COR-L47 (cell line): ENCODE measurements at places on chromosomes 5 and 9.
A peak's percentile ranks its signal among the peaks of the same experiment; 100 is the strongest.

- no peak for DNase-seq
Measured at GRCh38 chr9:134476272-134476941, 150.2 kb downstream of the RXRA start.

GRCh38 chr9:104885818-104886709, 41.9 kb downstream of the ABCA1 start:
- no peak for DNase-seq

- DNase-seq: no peak
Measured at GRCh38 chr5:61180886-61181285, 18.6 kb upstream of the SMIM15 start.

DNA sequence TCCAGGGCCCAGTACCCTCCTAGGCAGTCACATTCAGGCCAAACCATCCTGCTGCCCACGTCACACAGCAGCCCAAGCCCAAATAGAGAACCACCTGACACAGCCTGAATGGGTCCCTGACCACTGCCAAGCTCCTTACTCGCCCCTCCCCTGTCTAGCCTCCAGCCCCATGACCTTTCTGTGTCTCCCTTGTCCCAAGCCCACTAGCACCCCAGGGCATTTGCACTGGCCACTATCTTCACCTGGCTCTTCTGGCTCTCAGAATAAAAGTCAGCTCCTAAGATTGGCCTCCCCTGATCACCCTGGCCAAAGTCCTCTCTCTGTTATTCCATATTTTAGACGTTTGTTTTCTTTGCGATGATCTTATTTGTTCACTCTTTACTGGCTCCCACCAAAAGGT, 20.4 kb downstream of the FGFR4 start:
- DNase-seq: no peak

DNA sequence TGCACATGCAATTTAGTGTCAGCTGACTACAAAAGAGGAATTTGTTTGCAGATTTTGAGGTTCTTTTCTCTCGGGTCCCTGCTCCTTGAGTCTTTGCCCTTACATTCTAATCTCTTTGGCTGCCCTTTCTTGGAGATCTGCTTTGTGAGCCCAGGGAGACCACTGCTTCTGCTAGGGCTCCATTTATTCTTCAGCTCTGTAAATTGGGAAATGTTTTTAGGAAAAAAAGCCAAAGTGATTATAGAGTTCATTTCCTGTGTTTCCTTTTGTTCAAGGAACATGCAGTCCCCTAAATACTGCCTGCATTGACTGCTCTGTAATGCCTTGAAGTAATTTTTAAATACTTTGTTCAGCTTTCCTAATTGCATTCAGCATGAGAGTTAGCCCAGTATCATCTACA, 197.4 kb downstream of the CSNK1G3 start:
- no peak for DNase-seq

DNA sequence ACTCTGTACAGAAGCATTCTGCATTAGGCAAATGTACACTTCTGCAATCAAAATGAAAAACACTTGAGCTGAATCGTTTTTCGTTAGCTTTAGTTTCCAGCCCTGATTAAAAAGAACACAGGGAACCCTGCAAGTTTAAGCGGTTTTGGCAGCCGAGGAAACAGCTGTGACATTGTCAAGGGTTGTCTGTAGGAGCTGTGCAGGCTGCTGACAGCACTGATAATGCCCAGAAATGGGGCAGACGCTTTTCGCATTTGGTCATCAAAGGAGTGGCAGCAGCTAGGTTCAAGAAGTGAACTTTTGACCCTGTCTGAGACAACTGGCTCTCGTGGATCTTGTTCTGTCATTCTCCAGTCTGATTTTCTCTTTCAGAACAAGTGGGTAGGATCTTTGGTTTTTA, 165.6 kb upstream of the CCDC152 start:
- no peak for DNase-seq

DNA sequence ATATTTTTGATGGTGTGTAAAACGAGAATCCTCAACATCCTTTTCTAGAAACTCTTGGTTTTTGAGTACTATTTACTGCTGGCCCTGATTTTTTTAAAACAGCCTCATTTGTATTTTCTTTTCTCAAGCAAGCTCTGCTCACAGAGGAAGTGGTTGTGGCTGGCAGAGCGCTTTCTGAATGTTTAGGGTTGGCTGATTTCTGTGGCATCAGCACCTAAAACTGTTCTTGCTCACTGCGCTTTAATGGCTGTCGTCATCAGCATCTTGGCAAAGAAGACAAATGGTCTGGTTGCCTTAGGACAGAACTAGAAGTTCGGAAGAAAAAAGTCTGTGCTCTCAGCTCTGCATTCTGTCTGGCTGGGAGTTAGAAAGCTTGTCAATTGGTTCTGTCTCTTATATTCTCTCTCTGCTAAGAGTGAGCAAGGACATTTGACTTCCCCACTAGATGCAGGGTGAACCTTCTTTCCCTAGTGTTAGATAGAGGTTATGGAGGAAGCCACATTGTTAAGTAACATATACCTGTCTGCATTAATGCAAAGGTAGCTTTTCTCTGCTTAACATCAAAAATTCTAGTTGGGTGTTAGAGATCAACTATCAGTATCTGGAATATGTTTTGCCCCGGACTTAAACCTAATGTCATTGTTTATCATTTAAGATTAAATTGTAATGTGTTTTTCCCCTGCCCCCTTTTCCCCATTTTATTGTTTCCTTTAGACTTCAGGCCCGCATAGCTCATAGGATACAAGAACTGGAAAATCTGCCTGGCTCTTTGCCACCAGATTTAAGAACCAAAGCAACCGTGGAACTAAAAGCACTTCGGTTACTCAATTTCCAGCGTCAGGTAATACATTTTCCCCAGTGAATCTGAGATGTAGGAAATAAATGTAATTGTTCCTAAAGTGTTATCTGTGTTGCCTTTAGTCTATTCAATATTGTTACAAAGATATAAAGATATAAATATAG, 39.0 kb downstream of the SMARCA2 start:
- DNase-seq: no peak

DNA sequence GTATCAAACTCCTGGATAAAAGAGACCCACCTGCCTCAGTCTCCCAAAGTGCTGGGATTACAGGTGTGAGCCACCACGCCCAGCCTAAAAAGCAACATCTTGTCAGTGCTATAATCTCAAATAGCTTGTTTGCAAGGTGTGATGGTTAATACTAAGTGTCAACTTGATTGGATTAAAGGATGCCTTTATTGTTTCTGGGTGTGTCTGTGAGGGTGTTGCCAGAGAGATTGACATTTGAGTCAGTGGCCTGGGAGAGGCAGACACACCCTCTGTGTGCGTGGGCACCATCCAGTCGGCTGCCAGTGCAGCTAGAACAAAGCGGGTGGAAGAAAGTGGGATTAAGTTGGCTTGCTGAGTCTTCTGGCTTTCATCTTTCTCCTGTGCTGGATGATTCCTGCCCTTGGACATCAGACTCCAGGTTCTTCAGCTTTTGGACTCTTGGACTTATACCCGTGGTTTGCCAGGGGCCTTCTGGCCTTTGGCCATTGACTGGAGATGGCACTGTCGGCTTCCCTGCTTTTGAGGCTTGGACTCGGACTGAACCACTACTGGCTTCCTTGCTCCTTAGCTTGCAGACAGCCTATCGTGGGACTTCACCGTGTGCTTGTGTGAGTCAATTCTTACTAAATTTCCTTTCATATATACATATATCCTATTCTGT, 28.1 kb downstream of the TARS1 start:
- DNase-seq: no peak

GRCh38 chr5:149760854-149761187, 30.7 kb downstream of the PPARGC1B start:
- DNase-seq: no peak

DNA sequence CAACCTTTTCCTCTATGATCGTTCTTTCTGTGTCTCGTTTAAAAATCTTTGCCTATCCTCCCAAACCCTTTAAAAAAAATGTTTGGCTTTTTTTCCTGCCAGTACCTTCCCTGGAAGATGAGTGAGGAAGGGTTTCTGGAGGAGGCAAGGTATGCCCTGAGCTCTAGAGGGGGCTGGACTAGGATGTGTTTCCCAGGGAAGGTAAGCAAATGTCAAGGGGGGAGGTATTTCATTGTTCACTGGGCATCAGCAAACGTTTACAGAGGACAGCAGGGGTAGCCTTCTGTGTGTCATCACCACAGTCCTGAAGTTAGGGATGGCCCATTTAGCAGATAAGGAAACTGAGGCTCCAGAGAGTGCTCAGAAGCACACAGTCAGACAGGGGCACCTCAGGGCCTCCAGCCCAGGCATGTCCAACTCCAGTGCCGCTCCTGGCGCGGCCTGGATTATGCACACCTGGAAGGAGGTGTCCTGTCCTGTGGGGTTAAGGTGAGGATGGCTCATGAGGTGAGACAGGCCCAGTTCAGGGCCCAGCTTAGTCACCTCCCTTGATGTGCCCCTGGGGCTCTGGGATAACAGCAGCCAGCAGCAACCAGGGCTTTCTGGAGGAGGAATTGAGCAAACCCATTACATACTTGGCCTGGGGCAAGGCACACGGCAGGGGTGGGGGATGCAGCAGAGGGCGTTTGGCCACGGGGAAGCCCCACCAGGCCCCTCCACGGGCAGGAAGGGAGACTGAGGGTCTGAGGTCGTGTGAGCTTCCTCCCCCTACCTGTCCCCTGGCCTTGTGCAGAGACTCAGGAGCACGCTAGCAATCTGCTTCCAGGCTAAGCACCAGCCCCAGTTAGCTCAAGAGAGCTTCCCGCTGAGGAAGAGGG, 100.3 kb upstream of the LMX1B start:
- DNase-seq: no peak

DNA sequence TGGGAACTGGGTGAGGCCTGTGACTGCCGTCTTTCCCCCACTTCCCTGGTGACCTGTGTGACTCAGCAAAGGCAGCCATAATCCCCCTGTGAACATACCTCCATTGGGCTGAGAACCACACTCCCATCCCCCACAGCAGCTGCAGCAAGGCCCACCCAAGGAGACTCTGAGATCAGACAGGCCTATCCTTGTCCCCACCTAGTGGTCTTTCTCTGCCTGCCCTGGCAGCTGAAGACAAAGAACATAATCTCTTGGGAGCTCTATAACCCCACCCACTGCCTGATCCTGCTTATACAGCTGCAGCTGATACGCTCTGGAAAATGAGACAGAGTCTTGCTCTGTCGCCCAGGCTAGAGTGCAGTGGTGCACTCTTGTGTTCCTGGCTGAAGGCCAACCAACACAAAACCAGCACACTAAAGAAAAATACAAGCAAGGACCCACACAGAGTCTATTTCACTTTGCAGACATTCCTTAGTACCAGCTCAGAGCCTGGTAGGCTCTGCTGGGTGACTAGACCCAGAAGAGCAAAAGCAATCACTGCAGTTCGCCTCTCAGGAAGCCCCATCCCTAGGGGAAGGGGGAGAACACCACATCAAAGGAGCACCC, 106.7 kb downstream of the MCTP1 start:
- DNase-seq: no peak

- peak; percentile 39 for DNase-seq
Measured at GRCh38 chr5:150155258-150156026, at the start of gene PDGFRB. TSS of gene PDGFRB (minus strand) at chr5:150155845. CDS start at chr5:150137047, 18,798 bp downstream.

DNA sequence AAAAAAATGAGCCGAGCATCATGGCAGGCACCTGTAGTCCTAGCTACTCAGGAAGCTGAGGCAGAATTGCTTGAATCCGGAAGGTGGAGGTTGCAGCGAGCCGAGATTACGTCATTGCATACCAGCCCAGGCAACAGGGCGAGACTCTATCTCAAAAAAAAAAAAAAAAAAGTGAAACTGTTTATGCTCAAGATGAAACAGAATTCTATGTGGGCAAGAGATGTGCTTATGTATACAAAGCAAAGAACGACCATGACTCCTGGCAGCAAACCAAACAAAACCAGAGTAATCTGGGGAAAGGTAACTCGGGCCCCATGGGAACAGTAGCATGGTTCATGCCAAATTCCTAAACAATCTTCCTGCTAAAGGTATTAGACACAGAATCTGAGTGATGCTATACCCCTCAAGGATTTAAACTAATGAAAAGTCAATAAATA, 32.6 kb upstream of the PLAC8L1 start:
- DNase-seq: no peak

- DNase-seq: no peak
Measured at GRCh38 chr9:71742703-71743102, 25.6 kb downstream of the CEMIP2 start.

GRCh38 chr9:96649620-96650324, 5.3 kb downstream of the PRXL2C start:
- no peak for DNase-seq

- DNase-seq: no peak
Measured at GRCh38 chr9:135340726-135341475, 138.7 kb upstream of the PPP1R26 start.

- DNase-seq: no peak
Measured at GRCh38 chr5:82413302-82414040, 135.3 kb upstream of the RPS23 start.

DNA sequence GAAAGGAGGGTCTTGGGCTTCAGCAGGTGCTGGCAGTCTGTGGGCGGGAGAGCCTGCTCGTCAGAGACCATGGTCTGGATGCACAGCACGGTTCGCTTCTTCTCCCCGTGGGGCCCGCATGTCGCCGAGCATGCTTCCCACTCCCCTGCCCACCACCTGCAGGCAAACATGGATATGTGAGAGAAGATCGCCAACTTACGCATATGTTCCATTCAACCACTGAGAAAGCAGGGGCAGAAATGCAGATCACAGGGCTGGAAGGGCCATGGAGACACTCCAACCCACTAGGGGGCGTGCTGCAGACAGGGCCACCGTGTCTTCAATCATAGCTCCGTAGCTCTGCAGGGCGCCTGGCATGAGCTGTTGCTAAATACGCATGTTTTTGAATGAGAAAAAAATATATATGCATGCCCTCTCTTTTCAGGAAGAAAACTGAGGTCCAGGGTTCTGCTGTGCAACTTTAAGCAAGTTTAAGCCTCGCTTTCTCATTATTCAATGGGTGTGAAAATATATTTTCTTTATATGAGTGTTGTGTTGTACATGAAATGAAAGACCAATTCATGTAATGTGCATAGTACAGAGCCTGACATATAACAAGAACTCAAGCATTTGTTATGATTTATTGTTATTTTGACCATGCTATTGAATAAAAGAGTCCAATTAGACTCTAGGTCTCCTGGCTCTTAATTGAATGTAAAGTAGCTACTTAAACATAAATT, 148.0 kb downstream of the TARS1 start:
- peak; percentile 12 for DNase-seq

DNA sequence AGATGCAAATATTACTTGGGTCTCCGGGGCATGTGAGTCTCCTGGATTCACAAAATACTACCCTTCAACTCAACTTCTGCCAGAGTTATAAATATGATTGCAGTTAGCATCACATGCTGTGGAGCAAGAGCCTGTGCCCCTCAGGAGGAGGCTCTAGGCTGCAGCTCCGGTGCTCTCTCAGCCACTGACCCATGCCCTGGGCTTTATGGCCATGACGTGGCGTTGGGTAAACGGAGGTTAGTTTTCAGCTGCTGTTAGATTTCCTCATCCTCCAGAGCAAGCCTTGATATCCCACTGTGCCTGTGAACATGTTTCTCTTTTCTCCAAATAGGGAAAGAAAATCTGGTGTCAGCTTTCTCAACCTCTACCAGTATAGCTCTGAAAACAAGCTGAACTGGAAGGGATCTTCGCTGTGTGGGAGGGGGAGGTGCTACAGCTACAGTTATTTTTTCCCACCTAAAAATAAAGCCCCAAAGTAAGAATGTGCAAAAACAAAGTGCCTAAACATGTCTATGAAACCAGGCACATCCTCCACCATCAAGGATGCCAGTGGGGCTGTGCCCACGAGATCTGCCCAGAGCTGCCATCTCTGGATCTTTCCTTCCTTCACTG, 124.4 kb upstream of the GPR151 start:
- DNase-seq: no peak

- DNase-seq: no peak
Measured at GRCh38 chr9:16768816-16769215, 101.7 kb downstream of the BNC2 start.

GRCh38 chr5:123125962-123126732, 37.1 kb downstream of the PRDM6 start:
- no peak for DNase-seq
